Natural killer cell treated with Interleukin-12 subunit alpha and Interleukin-12 subunit beta and Interleukin-15 and Interleukin-18, amount 100 ng/mL, for 72 hours (primary cell): ENCODE measurements at places on chromosomes 3 and 15.

DNA sequence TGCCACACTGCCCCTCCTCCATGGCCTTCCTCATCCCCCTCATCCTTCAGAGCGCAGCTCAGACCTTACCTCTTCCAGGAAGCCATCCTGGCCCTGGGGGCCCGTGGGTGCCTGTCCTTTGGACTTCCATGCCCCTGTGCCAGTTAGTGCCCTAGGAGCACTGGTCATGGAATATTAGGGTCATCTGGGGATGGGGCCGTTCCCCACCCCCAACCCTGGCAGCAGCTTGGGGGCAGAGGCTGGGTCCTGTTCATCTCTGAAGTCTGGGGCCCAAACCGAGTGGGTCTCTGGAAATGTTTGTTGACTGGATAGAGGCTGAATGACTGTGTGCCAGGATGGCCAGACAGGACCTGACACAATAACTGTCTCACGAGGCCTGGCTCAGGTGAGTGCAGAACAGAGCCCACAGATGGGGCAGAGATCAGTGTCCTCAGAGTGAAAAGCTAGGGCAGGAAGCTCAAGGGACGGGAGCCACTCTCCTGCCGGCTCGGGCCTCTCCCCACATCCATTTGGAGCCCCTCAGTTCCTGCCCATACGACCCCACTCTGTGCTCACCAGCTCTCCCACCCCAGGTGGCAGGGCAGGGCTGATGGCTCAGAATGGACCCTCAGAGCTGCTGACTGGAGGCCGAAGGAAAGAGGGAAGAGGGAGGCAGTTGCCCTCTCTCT is 62.5 kb downstream of the TLE3 start:
- H3K27me3 ChIP-seq = no peaks in the 10 kb centered on the region
- H3K4me1 ChIP-seq = no peaks in the 10 kb centered on the region
- H3K4me3 ChIP-seq = no peak overlapping the region
- no peak for DNase-seq
- H3K36me3 ChIP-seq = no peaks in the 10 kb centered on the region
- no peak overlapping the region for H3K27ac ChIP-seq

GRCh38 chr15:86483936-86484335 is 404.3 kb downstream of the AGBL1 start:
- no peaks in the 10 kb centered on the region for H3K36me3 ChIP-seq
- DNase-seq = no peak
- no peak overlapping the region for H3K4me3 ChIP-seq

GRCh38 chr3:164641071-164641470 is 437.2 kb downstream of the SI start:
- no peak for DNase-seq
- no peaks in the 10 kb centered on the region for H3K36me3 ChIP-seq
- H3K4me3 ChIP-seq = no peak overlapping the region
- no peaks in the 10 kb centered on the region for H3K4me1 ChIP-seq

DNA sequence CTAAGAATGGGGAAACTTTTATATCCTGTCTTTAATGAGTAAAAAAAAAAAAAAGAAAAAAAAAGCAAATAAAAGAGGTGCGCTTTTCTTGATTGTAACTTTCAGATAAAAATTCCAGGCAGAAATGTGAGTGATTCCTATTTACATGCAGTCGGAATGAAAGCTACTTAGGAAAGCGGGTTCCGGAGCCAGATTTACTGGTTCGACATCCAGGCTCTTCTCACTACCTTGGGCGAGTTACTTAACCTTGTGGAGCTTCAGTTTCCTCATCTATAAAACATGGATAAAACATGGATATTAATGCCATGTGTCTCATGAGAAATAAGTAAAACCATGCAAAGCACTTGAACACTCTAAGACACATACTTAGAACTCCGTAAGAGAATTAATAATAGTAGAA is 169.2 kb downstream of the TP63 start:
- H3K4me1 ChIP-seq = no peaks in the 10 kb centered on the region
- H3K36me3 ChIP-seq = no peaks in the 10 kb centered on the region
- no peak for DNase-seq
- H3K4me3 ChIP-seq = no peak overlapping the region
- no peak overlapping the region for H3K27ac ChIP-seq
- H3K27me3 ChIP-seq = peaks cover 2% of the 10 kb centered on the region

DNA sequence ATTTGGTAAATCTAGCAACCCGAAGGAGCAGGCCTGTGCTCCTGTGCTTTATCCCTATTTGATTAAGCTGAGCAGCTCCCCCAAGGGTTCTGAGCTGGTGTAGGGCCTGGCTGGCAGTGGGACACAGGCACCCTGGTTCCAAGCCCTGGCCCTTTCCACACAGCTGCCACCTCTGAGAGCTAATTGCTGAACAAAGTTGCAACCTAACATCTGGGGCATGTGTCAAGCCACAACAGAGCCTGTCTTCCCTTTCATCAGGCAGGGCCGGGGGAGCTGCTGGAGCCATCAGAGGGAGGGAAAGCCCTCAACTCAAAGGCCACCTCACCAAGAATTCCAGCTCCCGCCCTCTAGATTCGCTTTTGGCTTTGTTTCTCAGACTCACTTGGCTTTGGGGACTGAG is 17.1 kb upstream of the MRPS22 start:
- H3K36me3 ChIP-seq = no peaks in the 10 kb centered on the region
- H3K4me3 ChIP-seq = no peak overlapping the region

GRCh38 chr15:70516408-70517193 is 246.8 kb downstream of the UACA start:
- peaks cover 7% of the 10 kb centered on the region for H3K36me3 ChIP-seq
- H3K4me1 ChIP-seq = peaks cover 6% of the 10 kb centered on the region

DNA sequence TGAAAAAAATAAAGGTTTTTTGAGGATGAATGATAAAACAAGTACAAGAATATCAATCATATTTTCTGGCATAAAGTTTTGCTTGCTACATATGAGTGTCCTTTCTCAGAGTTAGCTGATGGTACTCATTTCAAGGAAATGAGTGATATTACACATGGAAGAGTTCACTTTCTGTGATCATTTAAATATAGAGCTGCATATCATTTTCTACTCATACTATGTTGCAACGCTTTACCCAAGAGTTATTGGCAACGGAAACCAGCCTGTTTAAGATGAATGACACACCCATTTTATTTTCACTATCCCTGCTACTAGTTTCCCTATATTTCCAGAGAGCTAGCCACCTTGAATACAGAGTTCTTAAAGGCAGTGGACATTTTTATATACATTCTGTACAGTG is 35.4 kb upstream of the RBMS3 start:
- no peaks in the 10 kb centered on the region for H3K4me1 ChIP-seq
- no peaks in the 10 kb centered on the region for H3K27me3 ChIP-seq
- DNase-seq = no peak
- H3K27ac ChIP-seq = no peak overlapping the region
- no peaks in the 10 kb centered on the region for H3K36me3 ChIP-seq
- no peak overlapping the region for H3K4me3 ChIP-seq

- H3K36me3 ChIP-seq = no peaks in the 10 kb centered on the region
- peak; percentile 85 for DNase-seq
- H3K4me3 ChIP-seq = peak overlapping the region; percentile 54
- H3K27ac ChIP-seq = no peak overlapping the region
These were observed 17.5 kb upstream of the FANCD2 start for GRCh38 chr3:10008588-10009344.

DNA sequence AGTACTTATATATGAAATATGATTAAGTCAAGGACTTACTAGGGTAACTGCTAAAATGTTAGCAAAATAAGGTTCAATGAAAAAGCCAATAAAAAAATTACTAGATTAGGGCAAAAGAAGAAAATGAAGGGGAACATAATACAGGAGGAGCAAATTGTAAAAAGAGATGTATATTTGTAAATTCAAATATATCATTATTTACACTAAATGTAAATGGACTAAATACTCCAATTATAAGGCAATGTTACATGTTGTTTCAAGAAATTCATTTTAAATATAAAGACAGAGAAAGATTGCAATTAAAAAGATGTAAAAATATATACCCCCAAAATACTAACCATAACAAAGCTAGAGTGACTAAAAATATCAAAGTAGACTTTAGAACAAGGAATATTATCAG is 134.1 kb downstream of the EFHB start:
- no peaks in the 10 kb centered on the region for H3K36me3 ChIP-seq
- no peaks in the 10 kb centered on the region for H3K27me3 ChIP-seq
- no peak for DNase-seq
- no peak overlapping the region for H3K27ac ChIP-seq

DNA sequence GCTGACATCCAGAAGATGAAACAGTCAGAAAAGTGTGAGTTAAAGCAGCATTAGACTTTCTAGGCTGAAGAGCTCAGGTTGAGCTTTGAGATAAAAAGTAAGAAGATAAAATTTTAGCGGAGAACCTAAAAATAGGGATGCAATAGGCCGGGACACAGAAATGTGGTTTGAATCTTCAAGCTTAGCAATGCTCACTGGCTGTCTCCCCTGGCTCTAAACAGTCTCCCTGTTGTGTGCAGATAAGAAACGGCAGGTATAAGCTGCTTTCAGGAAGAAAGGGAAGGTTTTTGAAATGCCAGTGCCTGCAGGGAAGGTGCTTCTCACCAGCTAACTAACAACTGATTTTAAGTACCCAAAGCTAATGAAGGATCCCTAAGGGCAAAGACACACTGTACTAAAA is 718.7 kb upstream of the SGO1 start:
- H3K36me3 ChIP-seq = no peaks in the 10 kb centered on the region
- no peak for DNase-seq
- H3K4me1 ChIP-seq = no peaks in the 10 kb centered on the region
- H3K4me3 ChIP-seq = no peak overlapping the region
- no peak overlapping the region for H3K27ac ChIP-seq

DNA sequence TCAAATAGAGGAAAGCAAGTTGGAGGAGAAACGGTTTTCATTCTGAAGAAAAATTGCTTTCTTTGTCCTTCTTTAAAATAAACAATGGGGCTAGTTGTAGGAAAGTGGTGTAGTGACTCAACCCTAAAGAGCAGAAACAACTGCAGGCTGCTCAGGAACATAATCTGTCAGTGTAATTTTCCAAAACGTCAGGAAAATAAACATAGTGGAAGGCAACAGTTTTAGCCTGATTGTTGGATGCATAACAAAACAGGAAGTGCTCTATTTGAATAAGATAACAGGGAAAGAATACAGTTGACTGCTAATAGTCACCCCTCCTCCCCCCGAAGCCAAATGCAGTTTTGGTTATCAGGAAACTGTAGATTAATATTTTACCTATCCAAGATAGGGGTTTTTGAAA is 167.6 kb downstream of the ECT2 start:
- no peak overlapping the region for H3K4me3 ChIP-seq
- H3K4me1 ChIP-seq = no peaks in the 10 kb centered on the region
- peaks cover 8% of the 10 kb centered on the region for H3K27me3 ChIP-seq

DNA sequence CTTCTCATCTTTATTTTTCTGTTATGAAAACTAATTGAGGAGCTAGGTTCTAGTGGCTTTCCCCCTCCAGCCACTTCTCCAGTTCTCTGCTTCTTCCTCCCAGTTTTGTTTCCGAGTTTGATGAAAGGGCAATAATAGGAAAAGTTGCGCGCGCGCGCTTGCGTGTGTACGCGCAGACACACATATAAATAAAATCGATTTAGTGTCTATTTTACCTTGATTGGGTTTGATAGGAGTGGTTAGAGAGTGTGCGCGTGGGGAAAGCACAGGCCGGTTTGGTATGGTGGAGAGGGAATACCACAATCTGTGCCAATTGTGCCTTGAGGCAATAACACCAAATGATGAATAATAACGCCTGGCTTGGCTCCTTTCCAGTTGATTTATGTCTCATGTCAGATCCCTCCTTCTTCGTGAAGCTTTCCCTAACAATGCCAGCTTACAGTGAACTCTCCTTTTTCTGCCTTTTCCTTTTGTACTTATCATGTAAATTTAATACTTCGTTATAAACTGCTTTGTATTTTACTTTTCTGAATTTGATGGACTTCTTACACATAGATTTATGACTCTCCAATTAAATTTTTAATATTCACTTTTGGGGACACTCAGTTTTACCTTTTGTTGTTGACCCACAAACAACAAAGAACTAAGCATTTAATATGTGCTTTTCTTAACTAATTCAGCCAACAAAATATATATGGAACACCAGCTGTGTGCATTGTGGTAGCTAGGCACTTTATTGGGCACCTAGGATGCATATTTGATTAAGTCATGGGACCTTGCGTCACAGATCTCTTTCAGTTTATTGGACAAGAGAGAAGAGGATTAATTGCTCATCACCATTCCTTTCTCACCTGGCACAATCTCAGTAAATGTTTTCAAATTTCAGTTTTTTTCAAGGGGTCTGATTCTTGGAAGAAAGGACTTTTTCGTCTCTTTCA is 1.7 kb downstream of the TIPARP start:
- H3K4me1 ChIP-seq = peaks cover 67% of the 10 kb centered on the region
- peaks cover 31% of the 10 kb centered on the region for H3K36me3 ChIP-seq
- peak overlapping the region; percentile 90 for H3K4me3 ChIP-seq
- no peak for DNase-seq
- H3K27ac ChIP-seq = peak overlapping the region; percentile 86
- no peaks in the 10 kb centered on the region for H3K27me3 ChIP-seq

- peaks cover 3% of the 10 kb centered on the region for H3K4me1 ChIP-seq
- no peaks in the 10 kb centered on the region for H3K27me3 ChIP-seq
- DNase-seq = no peak
- no peaks in the 10 kb centered on the region for H3K36me3 ChIP-seq
- H3K4me3 ChIP-seq = no peak overlapping the region
- H3K27ac ChIP-seq = no peak overlapping the region
These were observed 96.6 kb upstream of the CBLB start for GRCh38 chr3:105965384-105965783.

GRCh38 chr3:100523050-100523760 is 30.8 kb downstream of the TMEM45A start:
- H3K27ac ChIP-seq = no peak overlapping the region
- no peak overlapping the region for H3K4me3 ChIP-seq
- no peak for DNase-seq
- H3K4me1 ChIP-seq = no peaks in the 10 kb centered on the region
- H3K27me3 ChIP-seq = peaks cover 22% of the 10 kb centered on the region

- no peak overlapping the region for H3K4me3 ChIP-seq
- peaks cover 3% of the 10 kb centered on the region for H3K4me1 ChIP-seq
- no peak overlapping the region for H3K27ac ChIP-seq
- H3K27me3 ChIP-seq = peaks cover 64% of the 10 kb centered on the region
- DNase-seq = no peak
- H3K36me3 ChIP-seq = no peaks in the 10 kb centered on the region
These were observed 769 bp downstream of the TAFA4 start for GRCh38 chr3:68931406-68932149.

GRCh38 chr3:133991637-133992036 is 38.1 kb downstream of the SLCO2A1 start:
- no peaks in the 10 kb centered on the region for H3K4me1 ChIP-seq
- no peak for DNase-seq
- H3K27ac ChIP-seq = no peak overlapping the region
- no peaks in the 10 kb centered on the region for H3K36me3 ChIP-seq
- H3K27me3 ChIP-seq = peaks cover 5% of the 10 kb centered on the region
- no peak overlapping the region for H3K4me3 ChIP-seq

DNA sequence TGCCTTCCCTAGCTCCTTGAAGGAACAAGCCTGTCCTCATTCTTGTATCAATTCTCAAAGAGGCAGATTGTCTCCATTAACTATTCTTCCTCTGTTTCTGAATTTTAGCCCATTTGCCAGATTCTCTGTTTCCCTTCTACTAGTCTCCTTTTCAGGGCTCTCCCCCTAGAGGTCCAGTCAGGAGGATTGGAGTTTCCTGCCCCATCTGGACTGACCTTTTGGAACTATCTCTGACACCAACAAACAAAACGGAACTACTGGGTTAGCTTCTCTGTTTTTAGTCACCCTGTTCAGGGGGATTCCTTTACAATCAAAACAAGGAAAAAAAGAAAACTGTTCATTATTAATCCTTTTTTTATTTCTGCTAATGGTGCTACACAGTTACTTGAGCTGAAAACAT is 10.2 kb upstream of the KPNA4 start:
- H3K36me3 ChIP-seq = no peaks in the 10 kb centered on the region
- no peak overlapping the region for H3K27ac ChIP-seq
- H3K4me3 ChIP-seq = no peak overlapping the region
- no peaks in the 10 kb centered on the region for H3K4me1 ChIP-seq
- H3K27me3 ChIP-seq = peaks cover 38% of the 10 kb centered on the region
